Thyroid gland (tissue), 4 donors: ENCODE measurements at places on chromosomes 3 and 15. TPM values are rescaled to one million over a fixed set of nuclear protein-coding genes. Genes with fewer than 3 reads are reported as not detected.

Gene GDPGP1
- 18.8 TPM for total RNA-seq

Gene PIERCE2
- total RNA-seq, result 3.4 TPM

Gene RTP3
- total RNA-seq, result not detected

Gene UROC1
- not detected for total RNA-seq

Gene SAMMSON
- 0.67 TPM for total RNA-seq

Gene TM4SF4
- total RNA-seq, result 3.4 TPM

Gene SLC12A8
- 71.2 TPM for total RNA-seq

Gene CADM2
- total RNA-seq, result 4.3 TPM

Gene FBLN2
- 159 TPM for total RNA-seq

Gene SLC6A20
- 0.13 TPM for total RNA-seq

Gene ROPN1
- total RNA-seq, result 0.54 TPM

Gene APOD
- 756 TPM for total RNA-seq

Gene CCR9
- not detected for total RNA-seq

Gene SEMA7A
- total RNA-seq, result 2.0 TPM

Gene B4GALT4
- total RNA-seq, result 18.8 TPM

Gene KCNMB3
- 8.1 TPM for total RNA-seq

Gene NEO1
- total RNA-seq, result 27.5 TPM

Gene NRROS
- 1.9 TPM for total RNA-seq

Gene STXBP5L
- total RNA-seq, result 19.8 TPM

Gene ADAMTSL3
- 5.9 TPM for total RNA-seq

Gene MNS1
- total RNA-seq, result 1.6 TPM

Gene SLC24A5
- not detected for total RNA-seq

Gene RBP2
- total RNA-seq, result not detected

Gene C3orf85
- total RNA-seq, result not detected

Gene HEMK1
- total RNA-seq, result 13.9 TPM

Gene ANO10
- total RNA-seq, result 30.1 TPM

Gene DTWD1
- 16.2 TPM for total RNA-seq

Gene OR5H2
- total RNA-seq, result not detected

Gene CCDC9B
- 126 TPM for total RNA-seq

Gene SNX33
- 25.0 TPM for total RNA-seq

Gene SAXO2
- 2.4 TPM for total RNA-seq

Gene ACKR4
- 4.6 TPM for total RNA-seq

Gene CTXN2
- total RNA-seq, result not detected

Gene BOC
- 43.7 TPM for total RNA-seq

Gene STRA6
- not detected for total RNA-seq

Gene FAM107A
- total RNA-seq, result 62.3 TPM

Gene NGLY1
- total RNA-seq, result 35.6 TPM

Gene LXN
- total RNA-seq, result 25.8 TPM

Gene GOLGA8K
- total RNA-seq, result 3.5 TPM

Gene LNP1
- total RNA-seq, result 8.2 TPM

Gene ASB14
- not detected for total RNA-seq

Gene GADL1
- total RNA-seq, result not detected

Gene ZNF662
- 8.5 TPM for total RNA-seq

Gene PLIN1
- total RNA-seq, result 5.6 TPM

Gene AMIGO3
- 1.5 TPM for total RNA-seq

Gene IL5RA
- total RNA-seq, result not detected

Gene CHRFAM7A
- 4.8 TPM for total RNA-seq

Gene KBTBD8
- 1.2 TPM for total RNA-seq

Gene SLC12A1
- total RNA-seq, result not detected

Gene CHRNA5
- total RNA-seq, result not detected

Gene CRYGS
- 3.0 TPM for total RNA-seq

Gene LRRC3B
- total RNA-seq, result not detected

Gene FANCD2OS
- total RNA-seq, result not detected

Gene SLC22A13
- total RNA-seq, result 0.56 TPM

Gene SAMD7
- total RNA-seq, result not detected

Gene IP6K2
- total RNA-seq, result 73.8 TPM

Gene AHSG
- not detected for total RNA-seq

Gene FGD5
- 13.0 TPM for total RNA-seq
